Calu3 (cell line): ENCODE measurements at places on chromosomes 16 and 17. TPM values are rescaled to one million over a fixed set of nuclear protein-coding genes. Genes with fewer than 3 reads are reported as not detected.

- DNase-seq = peak; percentile 45
Observed at GRCh38 chr16:28491230-28491969, 474 bp downstream of the CLN3 start.

GRCh38 chr16:11091021-11091785 is 146.8 kb downstream of the CLEC16A start:
- no peak for DNase-seq

- DNase-seq = no peak
Observed at GRCh38 chr16:84596161-84596560, 21.7 kb downstream of the COTL1 start.

DNA sequence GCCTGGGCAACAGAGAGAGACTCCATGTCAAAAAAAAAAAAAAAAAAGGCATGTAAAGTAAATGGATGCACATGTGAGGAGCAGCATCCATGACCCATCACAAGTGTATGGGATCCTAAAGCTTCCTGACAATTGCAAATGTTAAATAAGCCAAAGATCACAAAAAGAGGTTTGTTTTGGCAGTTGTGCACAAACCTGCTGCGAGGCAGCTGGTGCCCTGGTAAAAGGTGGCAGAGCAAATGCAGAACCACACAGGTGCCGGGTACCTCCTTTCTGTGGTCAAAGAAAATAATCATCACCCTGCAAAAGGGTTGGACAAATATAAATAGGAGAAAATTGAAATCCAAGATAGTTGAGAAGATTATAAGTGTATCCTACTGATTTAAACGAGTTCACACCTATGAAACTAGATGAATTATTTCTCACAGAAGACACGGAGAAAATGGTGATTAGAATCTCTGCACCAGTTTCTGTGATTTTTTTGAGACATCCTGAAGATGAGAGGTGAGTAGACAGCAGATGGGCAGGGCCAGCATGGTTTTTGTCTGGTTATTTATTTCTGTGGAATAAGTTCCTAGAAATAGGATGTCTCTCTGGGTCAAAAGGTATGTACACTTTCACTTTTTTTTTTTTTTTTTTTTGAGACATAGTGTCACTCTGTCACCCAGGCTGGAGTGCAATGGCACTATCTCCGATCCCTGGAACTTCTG is 291.3 kb downstream of the CDH13 start:
- DNase-seq = no peak

- DNase-seq = no peak
Observed at GRCh38 chr16:89155184-89155679, 16.3 kb upstream of the CDH15 start.

DNA sequence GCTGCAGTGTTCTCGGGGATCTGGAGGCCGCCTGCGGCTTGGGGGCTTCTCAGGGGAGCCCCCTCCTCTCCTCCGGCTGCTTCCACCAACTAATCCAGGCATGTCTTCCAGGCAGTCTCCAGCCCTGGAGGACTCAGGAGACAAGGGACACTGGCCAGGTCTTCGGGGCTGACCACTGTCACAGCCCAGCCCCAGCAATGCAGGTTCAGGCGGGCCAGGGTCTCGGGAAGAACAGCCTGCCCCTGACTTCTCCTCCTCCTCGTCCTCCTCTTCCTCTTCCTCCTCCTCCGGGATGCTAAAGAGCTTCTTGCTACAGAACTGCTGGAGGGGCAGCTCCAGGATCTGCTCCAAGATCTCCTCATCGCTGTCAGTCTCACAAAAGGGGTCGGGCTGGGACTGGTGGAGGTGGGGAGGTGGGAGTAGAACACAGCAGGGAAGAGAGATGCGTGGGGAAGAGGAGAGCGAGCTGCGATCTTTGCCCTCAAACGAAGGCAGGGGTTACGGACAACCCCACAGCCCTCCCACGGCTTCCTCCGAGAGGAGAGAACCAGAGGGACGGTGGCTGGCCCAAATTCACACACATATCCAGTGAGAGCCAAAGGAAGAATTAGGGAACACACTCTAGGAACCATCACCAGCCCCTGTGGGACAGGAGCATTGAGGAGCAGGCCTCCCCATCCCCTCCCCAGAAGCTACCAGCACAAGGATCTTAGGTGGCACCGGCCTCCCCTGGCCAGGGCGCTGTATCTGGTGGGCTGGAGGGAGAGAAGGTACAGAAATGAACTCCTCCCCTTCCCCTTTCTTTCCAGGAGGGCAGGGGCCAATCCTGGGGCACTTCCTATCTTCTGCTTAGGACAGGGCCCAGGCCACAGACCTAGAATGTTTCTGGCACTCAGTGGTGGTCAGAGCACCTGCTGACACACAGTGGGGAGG is 19.3 kb downstream of the TSPOAP1 start:
- no peak for DNase-seq

DNA sequence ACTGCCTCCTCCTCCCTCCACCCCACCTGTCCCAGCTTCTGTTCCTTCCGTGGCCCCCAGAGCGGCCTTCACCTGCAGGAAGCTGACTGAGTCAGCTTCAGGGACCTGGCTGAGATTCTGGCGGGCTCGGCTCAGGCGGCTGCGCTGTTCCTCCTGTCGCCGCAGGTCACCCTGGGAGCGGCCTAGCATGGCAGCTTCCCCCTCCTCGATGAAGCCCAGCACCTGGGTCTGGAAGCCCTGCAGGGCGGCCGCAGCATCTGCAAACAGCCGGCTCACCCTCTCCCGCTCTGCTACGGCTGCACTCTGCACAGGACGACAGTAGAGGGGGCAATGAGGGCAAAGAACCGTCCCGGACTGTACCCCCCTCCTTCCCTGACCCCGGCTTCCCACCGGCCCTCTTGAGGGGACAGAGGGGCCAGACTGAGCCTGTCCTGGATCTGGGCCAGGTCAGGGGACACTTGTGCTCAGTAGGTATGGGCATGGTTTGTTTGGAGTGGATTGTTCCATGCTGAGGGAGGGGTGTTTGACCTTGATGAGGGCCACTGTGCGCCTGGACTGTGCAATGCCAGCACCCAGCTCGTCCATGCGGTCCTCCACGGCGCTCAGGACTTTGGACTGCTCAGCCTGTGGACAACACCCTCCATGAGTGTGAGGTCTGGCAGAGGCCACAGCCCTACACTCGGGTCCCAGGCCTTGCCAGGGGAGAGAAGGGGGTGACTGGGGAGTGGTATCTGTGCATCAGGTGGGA is 2.0 kb downstream of the TRIM47 start:
- DNase-seq = peak; percentile 91

DNA sequence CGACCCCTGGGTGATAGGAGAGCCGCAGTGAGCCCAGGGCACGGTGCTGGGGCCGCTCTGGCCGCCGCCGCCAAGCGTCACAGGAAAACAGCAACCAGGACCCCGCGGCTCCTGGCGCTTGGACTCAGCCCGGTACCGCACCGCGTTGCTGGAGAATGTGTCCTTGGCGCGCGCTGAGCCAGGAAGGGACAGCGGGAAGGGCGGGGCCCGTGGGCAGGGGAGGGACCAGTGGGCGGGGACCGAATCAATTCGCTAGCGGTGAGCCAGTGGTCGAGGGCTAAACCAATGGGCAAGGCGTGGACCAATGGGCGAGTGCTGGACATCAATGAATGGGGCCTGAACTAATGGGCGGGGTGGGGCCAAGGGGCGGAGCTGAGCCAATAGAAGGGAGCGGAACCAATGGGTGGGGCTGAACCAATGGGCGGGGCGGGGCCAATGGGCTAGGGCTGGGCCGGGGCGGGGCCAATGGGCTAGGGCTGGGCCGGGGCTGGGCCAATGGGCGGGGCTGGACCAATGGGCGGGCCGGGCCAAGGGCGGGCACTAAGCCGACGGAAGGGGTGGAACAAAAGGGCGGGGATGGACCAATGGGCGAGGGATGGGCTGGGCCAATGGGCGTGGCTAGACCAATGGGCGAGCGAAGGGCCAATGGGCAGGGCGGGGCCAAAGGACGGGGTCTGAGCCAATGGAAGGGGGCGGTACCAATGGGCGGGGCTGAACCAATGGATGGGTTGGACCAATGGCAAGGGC is 6.3 kb upstream of the FLYWCH1 start:
- DNase-seq = peak; percentile 100

GRCh38 chr16:86513471-86514277 is 3.3 kb downstream of the FOXF1 start:
- DNase-seq = no peak

DNA sequence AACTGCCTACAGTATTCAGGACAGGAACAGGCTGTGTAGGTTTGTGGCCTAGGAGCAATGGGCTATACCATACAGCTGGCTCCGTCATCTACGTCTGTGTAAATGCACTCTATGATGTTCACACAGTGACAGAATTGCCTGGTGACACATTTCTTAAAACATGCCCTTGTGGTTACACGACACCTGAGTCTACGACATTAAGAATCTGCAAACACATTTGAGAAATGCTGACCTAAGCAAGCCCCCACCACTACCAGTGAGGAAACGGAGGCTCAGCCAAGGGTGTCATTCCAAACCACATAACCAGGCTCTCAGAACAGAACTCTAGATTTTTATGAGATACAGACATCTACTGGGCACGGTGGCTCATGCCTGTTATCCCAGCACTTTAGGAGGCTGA is 23.5 kb downstream of the USP36 start:
- DNase-seq = no peak

- DNase-seq = no peak
Observed at GRCh38 chr17:73325527-73325842, 13.7 kb upstream of the CDC42EP4 start.

GRCh38 chr17:8728971-8729370 is 15.7 kb downstream of the CCDC42 start:
- no peak for DNase-seq

GRCh38 chr16:31079342-31079944 is 5.2 kb downstream of the ZNF646 start:
- no peak for DNase-seq

DNA sequence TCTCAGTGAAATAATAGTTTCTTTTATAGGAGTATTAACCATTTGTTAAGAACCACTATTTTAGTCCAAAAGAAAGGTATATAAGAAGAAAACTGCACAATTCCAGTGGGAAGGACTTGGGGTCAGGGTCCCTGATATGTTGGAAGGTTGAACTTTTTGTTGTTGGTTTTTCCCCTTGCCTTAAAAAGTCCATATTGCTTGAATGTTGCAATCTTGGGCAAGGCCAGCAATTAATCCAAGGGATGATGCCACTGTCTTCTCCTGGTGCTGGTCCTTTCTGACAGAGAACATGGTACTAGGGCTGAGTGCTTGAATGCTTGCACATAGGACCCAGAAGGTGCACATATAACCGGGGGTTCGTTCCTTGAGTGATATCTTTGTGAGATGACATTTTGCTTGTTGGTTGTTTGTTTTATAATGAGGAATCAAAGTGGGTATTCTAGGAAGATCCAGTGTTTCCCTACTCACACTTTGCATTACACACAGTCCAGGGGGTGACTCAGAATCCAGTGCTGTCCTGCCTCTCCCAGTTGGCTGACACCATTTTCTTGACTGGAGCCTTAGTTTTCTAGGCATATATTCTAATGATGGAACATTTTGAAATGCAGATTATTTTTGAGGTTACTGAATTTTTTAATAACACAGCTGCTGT is 54.9 kb downstream of the SIAH1 start:
- no peak for DNase-seq

DNA sequence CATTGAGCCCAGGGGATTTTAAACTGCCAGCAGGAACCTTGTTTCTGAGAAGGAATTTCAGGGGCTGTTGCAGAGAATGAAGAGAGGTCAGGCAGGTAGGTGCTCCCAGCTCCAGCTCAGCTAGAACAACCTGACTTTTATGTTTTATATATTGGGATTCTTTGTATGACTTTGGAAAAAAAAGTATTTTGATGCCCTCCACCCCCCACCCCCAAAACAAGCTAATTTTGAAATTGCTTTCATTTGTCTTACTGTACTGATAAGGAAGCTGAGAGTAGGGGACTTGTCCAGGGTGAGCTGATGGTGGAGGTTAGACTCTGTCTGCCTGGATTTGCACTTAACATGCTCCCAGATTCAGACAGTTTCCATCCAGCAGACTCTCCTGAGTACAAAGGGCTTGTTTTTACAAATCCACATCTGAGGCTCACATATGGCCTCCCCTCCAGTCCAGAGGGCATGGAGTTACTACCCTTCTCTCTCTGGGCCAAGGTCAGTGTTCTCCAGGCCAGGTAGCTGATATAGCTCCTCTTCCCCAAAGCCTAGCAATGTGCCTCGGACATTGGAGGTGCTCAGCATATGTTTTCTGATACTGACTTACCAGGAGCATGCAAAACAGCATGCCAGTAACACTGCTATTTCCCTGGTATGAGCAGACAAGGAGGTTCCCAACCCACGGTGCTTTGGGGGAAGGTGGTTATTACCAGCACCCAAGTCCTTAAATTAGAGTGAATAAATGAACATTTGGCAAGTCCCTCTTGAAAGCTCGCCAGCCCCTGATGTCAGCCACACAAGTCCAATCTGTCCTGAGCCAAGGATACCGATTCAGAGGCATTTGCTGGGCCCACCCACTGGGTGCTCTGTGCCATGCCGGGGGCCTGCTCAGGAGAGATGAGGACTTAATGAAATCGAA is 11.3 kb downstream of the STX1B start:
- DNase-seq = no peak

Gene KRT25
- total RNA-seq = not detected in 2 replicates

Gene SLC38A8
- total RNA-seq = not detected in 2 replicates

Gene MYH8
- not detected in 2 replicates for total RNA-seq

Gene RAI1
- total RNA-seq = 38.0 and 43.4 TPM in 2 replicates

Gene RHBDL3
- total RNA-seq = 0.24 and 0.27 TPM in 2 replicates

Gene CCL17
- not detected in 2 replicates for total RNA-seq
